ENCODE measurements at places on chromosomes 6 and 20.

GRCh38 chr6:11769244-11769643, 9.4 kb downstream of the ADTRP start:
- DNase-seq = no peak

GRCh38 chr20:10576411-10577090, 97.2 kb downstream of the JAG1 start:
- no peak for DNase-seq

DNA sequence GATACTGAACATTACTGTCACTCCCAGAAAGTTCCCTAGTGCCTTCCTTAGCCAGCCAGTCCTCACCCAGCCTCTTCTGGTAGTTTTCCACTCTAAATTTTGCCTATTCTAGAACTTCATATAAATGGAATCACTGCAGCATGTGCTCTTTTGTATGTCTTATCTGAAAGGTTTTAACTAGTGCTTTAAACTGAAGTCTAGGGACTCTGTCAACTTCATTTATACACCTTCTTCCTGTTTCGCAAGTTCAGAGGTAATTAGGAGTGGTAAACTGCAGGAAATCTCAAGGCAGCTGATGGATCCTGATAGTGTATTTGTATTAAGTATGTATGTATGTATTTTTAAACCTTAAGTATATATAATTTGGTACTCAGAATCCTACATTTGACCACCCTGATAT, 94.3 kb downstream of the TCP11 start:
- no peak for DNase-seq

DNA sequence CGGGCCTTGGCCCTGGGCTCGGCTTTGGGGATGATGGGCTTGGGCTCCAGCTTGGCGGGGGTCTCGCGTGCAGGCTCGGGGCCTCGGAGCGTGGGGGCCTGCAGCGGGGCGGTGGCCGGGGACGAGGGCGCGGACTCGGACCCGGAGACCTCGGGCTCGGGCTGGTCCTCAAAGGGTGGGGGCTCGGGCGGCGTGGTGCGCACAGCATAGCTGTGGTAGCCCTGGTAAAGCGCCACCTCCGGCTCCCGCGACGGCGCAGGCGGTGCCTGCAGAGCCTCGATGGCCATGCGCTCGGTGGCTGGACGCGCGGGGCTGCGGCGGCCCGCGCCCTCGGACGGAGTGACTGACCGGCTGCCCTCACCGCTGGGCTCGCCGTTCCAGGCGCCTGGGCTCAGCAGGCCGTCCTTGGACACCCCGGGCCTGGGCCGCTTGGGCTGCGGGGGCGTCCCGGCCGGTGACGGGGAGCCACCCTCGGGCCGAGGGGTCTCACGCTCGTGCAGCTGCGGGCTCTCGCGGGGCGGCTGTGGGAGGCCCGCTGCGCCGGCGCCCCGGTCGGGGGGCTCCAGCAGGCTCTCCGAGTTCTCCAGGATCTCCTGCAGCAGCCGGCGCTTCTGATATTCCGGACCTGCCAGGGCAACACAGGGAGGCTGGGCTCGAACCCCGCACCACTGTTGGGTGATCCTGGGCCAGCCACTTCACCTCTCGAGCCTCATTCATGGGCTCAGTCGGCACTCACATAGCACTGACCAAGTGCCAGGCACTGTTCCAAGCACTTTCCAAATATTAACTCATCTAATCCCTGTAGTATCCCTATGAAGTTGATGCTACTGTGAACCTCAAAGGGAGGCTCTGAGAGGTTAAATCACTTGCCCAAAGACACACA, 71.0 kb downstream of the JPH2 start:
- DNase-seq = no peak

DNA sequence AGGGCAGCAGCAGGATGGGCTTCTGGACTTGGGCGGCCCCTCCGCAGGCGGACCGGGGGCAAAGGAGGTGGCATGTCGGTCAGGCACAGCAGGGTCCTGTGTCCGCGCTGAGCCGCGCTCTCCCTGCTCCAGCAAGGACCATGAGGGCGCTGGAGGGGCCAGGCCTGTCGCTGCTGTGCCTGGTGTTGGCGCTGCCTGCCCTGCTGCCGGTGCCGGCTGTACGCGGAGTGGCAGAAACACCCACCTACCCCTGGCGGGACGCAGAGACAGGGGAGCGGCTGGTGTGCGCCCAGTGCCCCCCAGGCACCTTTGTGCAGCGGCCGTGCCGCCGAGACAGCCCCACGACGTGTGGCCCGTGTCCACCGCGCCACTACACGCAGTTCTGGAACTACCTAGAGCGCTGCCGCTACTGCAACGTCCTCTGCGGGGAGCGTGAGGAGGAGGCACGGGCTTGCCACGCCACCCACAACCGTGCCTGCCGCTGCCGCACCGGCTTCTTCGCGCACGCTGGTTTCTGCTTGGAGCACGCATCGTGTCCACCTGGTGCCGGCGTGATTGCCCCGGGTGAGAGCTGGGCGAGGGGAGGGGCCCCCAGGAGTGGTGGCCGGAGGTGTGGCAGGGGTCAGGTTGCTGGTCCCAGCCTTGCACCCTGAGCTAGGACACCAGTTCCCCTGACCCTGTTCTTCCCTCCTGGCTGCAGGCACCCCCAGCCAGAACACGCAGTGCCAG, at the start of gene TNFRSF6B:
TSS of gene TNFRSF6B (plus strand) at position 25 of the 729 bp plus-strand sequence. CDS start at position 141, 116 bp downstream.
- no peak for DNase-seq

GRCh38 chr20:34703424-34704176, 544 bp upstream of the TP53INP2 start:
- DNase-seq = no peak

GRCh38 chr20:63636752-63637628, 10.1 kb upstream of the GMEB2 start:
- no peak for DNase-seq

DNA sequence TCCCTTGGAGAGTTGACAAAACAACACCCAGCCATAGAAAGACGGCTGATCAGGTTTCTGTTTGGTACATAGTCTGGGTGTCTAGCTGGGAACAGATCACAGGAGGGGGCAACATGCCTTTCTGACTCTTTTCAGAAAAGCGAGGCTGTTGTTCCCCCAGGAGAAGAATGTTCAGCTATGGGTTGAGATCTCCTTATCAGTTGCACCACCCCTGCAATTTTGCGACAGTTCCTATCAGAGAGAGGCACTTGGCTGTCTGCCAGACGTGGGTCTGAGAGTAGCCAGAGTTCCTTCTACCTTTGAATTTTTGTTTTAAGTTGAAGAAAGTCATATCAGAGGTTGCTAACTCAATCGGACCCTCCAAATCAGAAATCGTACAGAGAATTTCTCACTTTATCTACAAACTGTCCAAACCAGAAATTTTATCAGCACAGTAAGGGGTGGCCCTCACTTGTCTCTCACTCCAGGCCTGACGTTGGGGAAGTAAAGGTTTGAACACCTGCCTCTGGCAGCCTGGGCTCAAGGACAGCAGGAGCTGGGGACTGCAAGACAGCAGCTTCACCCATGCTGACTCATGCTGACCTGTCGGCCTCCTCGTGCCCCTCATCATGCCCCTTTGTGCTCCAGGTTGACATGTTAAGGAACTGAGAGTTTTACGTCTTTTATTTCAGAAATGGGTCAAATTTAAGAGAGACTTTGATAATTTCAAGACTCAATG, 42.3 kb downstream of the TMC2 start:
- no peak for DNase-seq

GRCh38 chr6:87397656-87398055, 10.1 kb upstream of the CFAP206 start:
- DNase-seq = no peak

DNA sequence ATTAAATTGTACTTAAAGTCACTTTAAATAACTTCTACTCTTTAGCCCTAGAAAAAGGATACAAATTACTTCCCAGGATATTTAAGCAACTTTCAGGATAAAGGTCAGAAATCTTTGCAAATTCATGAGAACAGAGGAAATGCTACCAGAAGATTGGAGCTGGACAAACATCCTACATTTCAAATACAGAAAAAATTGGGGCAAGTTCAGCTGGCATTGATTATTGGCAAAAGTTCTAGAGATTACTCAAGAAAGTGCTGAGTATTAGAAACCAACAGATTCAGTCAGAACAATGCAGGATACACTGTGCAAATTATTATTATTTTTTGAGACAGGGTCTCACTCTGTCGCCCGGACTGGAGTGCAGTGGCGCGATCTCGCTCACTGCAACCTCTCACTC, 6.0 kb downstream of the SLC22A23 start:
- no peak for DNase-seq

All from type B pancreatic cell (in vitro differentiated cells).